ENCODE measurements at places on chromosomes 1 and 21.

GRCh38 chr21:46098303-46099141 is 610 bp downstream of the COL6A2 start:
- no peak for DNase-seq

DNA sequence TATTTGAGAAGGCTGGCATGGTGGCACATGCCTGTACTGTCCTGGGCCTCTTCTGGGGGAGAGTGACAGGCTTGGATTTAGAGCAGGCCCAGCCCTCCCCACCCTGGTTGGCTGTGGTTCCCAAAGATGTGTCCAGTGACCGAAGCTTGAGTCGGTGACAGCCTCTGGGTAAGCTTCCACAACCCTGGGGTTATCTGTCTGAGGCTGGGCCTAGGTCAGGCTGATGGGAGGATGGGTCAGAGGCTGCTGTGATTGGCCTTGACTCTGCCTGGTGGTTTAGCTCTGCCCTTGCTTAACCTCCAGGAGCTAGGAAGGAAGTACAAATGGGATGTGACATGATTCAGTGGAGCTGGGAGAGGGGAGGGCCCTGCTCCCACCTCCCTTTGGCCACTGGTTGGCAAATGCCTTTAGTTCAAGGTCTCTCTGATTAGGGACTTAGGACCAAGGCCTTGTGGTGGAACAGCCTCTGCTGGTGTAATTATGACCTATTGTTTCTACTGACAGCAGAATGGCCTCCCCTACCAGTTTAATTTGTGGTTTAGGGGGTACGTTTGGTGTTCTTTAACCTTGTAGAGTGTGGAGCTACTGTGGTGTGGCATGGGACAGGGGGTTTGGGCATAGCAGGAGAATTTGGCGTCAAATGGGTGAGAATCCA is 16.6 kb downstream of the NUDC start:
- no peak for DNase-seq

- DNase-seq = no peak
Measured at GRCh38 chr1:14318830-14319229, 279.7 kb upstream of the KAZN start.

- DNase-seq = no peak
Measured at GRCh38 chr1:112817555-112818373, 102.6 kb upstream of the PPM1J start.

DNA sequence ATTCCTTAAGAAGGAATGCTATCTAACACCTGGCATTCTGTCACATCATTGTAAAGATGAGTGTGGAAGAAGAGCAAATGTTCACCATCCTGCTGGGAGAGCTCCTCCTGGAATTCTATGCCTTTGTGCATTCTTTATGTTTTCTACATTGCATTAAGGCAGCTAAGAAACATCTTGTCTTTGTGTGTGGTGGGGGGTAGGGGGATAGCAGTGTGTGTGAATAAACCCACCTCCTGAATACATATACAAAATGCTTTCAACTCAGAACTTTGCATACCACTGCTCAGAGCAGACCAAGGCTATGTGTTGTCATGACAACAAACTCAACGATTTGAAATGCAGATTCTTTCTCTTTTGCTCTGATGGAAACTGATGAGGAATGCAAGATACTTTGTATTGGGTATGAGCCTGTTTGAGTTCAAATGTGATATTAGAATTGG is 193.6 kb upstream of the KAZN start:
- DNase-seq = no peak

DNA sequence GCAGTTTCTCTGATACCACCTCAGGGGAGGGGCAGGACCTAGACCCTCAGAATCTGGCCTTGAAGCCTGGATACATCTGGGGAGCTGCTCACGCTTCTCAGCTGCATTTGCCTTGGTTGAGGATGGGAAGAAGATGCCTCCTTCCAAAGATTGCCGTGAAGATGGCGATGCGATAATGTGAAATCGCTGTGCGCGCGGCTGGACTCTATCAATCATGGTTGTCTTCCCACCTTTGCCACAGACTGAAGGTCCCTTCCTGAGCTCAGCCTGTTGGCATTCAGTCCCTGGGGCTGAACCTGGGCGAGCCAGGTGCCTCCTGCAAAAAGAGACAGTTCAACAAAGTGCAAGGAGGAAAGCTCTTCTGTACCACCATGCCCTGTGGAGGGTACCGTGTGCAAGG is 114.4 kb upstream of the SLC45A1 start:
- DNase-seq = no peak

DNA sequence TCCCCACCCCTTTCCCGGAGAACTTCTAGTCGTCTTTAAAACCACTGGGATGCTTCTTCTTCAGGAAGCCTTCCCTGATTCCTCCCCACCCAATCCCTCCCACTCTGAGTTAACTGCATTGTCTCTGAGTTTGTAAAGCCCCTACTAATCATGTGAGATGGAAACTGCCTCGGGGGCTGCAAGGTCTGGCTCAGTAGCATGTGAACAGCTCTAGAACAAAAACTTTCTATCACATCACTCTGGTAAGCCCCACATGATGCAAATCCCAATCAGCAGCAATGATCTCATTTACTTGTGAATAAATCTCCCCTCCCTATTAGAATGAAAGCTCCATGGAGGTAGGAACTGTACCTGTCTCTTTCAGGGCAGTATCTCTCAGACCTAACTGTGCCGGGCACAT is 141.0 kb upstream of the JUN start:
- no peak for DNase-seq

- no peak for DNase-seq
Measured at GRCh38 chr1:66399888-66400529, 133.9 kb upstream of the SGIP1 start.

GRCh38 chr1:81756872-81757271 is 43.9 kb upstream of the ADGRL2 start:
- no peak for DNase-seq

- DNase-seq = no peak
Measured at GRCh38 chr1:29626066-29626465, 389.7 kb downstream of the PTPRU start.

GRCh38 chr1:210938416-210938925 is 195.5 kb downstream of the KCNH1 start:
- DNase-seq = no peak

DNA sequence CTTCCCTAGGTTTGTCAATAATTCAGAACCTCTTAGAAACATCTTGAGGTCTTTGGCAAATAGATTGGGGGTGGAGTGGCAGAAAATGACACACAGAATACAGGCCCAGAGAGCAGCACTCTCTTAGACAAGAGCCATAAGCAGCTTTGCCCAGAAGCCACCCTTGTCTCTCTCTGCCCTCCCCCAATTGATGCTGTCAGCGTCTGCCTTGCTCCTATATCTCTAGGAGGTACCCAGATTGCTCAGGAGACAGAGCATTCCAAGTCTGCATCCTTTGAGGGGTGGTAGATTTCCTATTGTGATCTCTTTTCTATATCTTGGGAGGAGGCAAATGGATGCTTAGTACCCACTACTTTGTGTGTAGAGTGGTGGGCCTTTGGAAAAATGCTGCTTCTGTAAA is 1.8 kb downstream of the RGL1 start:
- DNase-seq = no peak

DNA sequence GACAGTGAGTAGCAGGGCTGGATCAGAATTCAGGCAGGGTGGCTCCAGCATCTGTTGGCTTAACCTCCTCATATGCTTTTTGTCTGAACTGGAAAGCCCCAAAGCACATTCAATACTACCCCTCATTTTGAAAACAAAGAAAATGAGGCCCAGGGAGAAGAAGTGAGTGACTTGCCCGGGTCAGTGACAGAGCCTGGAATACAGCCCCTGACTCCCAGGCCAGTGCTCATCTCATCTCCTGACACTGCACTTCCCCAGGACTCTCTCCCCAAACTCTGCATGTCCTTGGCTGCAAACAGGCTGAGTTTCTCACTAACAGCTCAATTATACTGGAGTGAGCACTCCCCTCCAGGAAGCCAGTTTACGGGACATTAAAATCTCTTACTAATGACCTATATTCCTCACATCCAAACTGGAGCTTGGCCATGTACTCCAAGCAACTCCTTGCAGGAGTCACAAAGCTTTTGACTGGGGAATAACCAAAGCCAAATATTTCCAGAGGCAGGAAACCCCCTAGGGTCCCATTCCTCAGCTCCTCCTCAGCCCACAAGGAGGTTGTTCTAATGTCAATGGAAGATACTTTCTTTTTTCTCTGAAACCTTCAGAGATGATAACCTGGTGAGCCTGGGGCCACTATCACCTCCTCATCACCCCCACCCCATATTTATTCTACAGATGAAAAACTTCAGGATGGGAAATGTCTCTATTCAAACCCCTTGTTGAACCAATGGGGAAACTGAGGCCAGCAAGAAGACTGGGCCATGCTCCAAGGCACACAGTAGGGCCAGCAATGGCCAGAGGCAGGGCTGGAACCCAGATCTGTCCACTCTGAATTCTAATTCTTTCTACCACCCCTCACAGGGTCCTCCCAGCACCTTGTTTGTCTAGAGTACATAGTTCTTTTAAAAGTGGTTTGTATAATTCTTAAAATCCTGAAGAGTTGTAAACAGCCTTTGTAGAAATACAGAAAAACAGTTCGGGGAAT is 127.0 kb downstream of the PLPP3 start:
- no peak for DNase-seq

DNA sequence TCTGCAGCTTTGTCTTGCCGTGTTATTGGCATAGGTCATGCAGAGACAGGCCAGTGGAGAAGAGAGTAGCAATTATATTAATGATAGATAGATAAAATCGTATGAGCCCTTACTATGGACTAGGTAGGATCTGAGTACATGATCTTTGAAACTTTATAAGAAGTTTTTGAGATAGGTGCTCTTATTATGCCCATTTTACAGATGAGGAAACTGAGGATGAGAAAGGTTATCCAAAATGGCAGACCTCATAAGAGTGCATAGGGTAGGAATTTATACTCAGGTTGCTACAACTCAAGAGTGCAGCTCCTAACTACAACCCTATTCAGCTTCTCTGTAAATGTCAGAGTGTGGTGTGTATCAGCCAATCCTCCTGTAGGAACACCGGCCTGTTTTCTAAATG is 89.6 kb downstream of the SLC35F3 start:
- no peak for DNase-seq

- DNase-seq = no peak
Measured at GRCh38 chr1:189606795-189607476, 870.7 kb downstream of the BRINP3 start.

DNA sequence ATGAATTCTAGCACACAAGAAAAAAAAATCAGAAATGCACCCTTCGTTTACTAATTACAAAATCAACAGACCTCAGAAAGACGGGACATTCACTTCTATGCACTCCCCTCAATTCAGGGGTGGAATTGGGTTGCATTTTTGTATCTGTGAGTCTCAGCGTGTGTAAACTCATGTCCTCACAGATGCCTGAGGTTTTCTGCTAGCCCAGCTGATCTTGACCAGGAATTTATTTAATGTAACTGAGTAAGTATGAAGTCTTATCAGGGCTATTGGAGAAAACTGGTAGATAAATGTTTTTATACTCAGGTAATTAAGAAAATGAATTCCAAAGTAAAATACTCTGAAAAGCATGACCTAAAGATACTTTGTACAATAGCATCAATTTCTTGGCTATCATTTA is 167.7 kb downstream of the RUNX1 start:
- DNase-seq = no peak

- no peak for DNase-seq
Measured at GRCh38 chr21:22544747-22545146, 1546.5 kb downstream of the NCAM2 start.

- DNase-seq = no peak
Measured at GRCh38 chr1:50832167-50832566, 127.9 kb downstream of the FAF1 start.

GRCh38 chr21:41548781-41549180 is 40.8 kb upstream of the TMPRSS2 start:
- no peak for DNase-seq

GRCh38 chr1:97082160-97082848 is 360.7 kb downstream of the PTBP2 start:
- no peak for DNase-seq

GRCh38 chr1:109877317-109877771 is 33.3 kb upstream of the CSF1 start:
- no peak for DNase-seq

DNA sequence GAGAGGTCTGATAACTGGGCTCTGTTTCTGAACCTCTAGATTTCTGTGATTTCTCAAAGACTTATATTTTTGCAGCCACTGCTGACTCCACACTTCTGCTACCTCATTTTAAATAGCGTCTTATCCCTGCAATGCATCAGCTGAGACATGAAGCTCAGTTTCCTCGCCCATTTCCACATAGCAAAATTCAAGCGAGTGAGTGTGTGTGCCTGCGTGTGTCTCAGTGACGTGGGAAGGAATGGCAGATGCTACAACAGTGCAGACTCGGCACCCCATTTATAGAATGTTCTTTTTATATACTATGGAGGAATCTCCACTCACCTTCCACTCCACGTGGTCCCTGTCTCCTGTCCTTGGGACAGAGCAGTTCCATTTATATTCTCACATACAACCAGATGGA is 35.7 kb downstream of the ZMYND12 start:
- no peak for DNase-seq

All from KBM-7 (cell line).